ENCODE measurements at places on chromosomes 12 and 14.

GRCh38 chr12:45273717-45274271 is 57.9 kb downstream of the ANO6 start:
- no peak for DNase-seq

DNA sequence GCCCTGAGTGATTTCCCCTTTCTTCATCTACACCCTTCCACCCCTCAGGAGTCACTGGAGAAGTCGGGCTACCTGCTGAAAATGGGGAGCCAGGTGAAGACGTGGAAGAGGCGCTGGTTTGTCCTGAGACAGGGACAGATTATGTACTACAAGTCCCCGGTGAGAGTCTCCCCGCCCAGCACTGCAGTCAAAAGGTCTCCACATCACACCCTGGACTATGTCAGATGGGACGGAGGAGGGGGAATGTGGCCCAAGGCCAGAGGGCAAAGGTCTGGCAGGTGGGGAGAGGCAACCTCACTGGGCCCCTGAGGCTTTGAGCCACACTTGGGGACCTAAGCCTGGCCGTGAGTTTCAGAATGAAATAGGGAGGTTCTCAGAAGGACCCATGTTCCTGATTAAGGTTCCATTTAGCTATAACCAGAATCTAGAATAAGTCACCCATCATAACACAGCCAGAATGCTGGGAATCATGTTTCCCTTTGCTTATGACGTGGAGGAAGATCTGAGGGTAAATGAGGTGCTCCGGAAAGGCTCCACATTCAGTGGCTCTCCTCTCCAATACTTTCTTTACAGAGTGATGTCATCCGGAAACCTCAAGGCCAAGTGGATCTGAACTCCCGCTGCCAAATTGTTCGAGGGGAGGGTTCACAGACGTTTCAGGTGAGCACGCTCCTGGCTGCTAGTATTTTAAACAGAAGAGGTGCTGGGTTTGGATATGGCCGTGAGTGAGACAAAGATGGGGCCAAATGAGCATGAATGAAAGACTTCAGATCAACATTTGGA is 26.6 kb downstream of the PIGH start:
- DNase-seq = no peak

DNA sequence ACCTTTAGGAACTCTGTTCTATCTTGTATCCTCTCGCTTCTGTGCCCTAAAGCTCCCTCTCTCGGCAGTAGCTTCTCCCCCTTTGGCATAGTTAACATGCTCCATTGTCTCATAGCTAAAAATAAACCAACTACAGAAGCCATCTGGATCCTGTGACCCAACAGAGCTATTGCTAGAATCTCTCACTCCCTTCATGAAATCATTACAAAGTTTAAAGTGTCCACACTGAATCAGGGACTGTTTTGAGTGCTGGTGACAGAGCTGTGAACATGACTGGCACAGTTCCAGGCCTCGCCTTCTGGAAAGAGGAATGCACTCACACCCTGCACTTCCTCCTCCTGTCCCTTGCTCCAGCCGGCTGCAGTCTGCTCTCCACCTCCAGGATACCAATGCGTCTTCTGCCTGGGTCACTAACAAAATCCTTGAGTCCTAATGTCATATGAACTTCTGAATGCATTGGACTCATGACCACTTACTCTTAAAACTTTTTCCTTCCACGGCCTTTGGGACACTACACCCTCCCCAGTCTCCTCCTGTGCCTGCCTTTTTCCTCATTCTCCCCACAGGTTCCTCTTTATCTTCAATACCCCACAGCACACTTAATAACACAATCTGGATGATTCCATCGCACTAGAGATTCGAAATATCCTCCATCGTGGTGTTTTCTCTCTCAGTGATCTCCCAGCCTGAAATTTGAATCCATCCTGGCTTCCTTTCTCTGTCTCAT is 13.2 kb downstream of the PLBD1 start:
- no peak for DNase-seq

- DNase-seq = no peak
These were observed 15.5 kb downstream of the GPR68 start for GRCh38 chr14:91229005-91229382.

DNA sequence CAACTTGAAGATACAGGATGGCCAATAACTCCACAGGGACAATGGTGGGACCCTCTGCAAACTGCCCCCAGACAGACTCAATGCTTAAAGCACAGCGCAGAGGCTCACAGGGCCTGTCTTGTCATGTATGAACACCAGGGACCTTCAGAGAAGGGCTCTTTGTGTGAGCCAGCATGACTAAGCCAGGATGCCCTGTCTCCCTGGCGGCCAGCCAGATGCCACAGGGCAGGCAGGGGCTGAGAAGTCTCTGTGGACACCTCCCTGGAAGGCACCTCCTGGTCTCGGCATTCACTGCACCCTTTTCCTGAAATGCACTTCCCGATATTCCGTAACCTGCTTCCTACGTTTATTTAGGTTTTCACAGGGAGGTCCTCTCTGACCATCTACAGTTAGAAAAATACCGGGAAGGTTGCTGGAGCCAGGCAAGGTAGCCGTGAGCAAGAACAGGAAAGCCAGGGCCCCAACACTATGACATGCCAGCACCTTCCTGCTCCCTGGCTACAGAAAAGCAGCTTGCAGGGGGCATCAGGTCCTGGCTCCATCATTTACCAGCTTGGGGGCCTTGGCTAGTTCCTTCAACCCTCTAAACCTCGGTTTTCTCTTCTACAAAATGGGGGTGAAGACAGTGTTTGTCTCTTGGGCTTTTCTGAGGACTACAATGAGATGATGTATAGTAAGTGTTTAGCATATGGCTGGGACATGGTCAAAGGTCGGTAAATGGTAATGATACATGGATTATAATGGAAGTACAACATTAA is 65.0 kb downstream of the PITPNM2 start:
- DNase-seq = no peak

GRCh38 chr14:77491056-77491455 is 7.6 kb downstream of the ISM2 start:
- DNase-seq = no peak

DNA sequence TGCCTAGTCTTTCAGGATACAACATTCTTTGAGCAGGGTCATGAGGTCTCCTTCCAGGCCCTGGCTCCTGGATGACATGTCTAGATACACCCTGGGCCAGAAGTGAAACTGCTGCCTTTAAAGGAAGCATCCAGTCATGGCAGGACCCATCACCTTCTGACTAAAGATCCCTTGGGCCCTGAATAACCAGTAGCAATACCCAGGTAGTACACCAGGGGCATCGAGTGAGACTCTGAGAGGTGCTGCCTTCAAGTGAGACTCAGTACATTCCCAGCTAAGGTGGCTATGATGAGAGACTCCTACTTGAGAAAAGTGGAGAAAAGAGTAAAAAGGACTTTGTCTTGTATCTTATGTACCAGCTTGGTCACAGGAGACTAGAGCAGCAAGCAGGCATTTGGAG is 23.5 kb downstream of the OR6C68 start:
- no peak for DNase-seq

DNA sequence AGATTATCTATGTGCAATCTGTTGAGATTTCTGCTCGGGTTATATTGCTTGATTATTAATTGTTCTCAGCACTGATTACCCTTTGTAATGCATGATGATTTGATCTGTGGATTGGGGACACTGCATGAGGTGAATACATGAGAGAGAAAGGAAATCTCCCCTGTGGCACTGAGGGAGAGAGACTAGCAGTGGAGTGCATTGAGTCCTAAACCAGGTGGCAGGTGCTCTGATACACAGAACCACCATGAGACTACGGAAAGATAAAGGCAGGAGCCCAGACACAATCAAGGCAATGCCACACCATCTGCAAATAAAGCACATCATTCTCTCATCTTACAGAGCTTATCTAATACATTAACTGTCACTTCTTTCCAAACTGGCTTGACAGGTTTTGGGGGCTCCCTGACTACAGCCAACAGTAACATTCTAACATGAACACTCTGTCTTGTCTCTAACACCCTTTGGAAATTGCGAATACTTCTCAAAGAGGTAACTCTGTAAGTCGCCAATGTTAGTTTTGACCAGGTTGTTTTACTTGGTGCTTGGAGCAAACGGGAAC is 37.6 kb upstream of the TSPAN8 start:
- no peak for DNase-seq

DNA sequence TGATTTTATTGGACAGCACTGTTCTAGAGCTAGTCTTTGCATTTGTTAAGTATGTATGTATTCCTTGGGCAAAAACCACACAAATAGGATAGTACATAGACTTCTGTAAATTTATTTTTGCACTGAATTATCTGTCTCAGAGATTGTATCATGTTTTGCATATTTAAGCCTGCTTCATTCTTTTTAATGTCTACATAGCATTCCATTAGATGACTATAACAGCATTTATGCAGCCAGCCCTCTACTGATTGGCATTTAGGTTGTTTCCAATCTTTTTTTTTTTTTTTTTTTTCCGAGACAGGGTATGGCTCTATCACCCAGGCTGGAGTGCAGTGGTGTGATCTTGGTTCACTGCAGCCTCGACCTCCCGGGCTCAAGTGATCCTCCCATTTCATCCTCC is 34.5 kb downstream of the SYNDIG1L start:
- DNase-seq = no peak
